Calu3 (cell line): ENCODE measurements at places on chromosomes 4 and X.

- DNase-seq, result no peak
Measured at GRCh38 chrX:19350941-19351384, 7.2 kb downstream of the PDHA1 start.

- DNase-seq, result no peak
Measured at GRCh38 chr4:88616275-88617150, 24.2 kb downstream of the HERC3 start.

- DNase-seq, result no peak
Measured at GRCh38 chrX:95383778-95384177, 1300.9 kb upstream of the DIAPH2 start.

- DNase-seq, result peak; percentile 5
Measured at GRCh38 chr4:23614284-23614892, 275.5 kb downstream of the PPARGC1A start.
